Eye (tissue), 1 donor: ENCODE measurements at places on chromosomes 1 and 21.

- no peak for DNase-seq
Observed at GRCh38 chr1:178619042-178619927, 105.8 kb upstream of the RALGPS2 start.

- DNase-seq = peak; percentile 93
Observed at GRCh38 chr1:22801761-22802160, 91.1 kb downstream of the EPHB2 start.

GRCh38 chr1:7991504-7992440 lies 30.3 kb downstream of the PARK7 start:
- no peak for DNase-seq

- DNase-seq = peak; percentile 3
Observed at GRCh38 chr21:38351961-38352521, 95.2 kb downstream of the KCNJ15 start.

GRCh38 chr1:25926731-25927496 lies 20.7 kb upstream of the STMN1 start:
- DNase-seq = peak; percentile 70

DNA sequence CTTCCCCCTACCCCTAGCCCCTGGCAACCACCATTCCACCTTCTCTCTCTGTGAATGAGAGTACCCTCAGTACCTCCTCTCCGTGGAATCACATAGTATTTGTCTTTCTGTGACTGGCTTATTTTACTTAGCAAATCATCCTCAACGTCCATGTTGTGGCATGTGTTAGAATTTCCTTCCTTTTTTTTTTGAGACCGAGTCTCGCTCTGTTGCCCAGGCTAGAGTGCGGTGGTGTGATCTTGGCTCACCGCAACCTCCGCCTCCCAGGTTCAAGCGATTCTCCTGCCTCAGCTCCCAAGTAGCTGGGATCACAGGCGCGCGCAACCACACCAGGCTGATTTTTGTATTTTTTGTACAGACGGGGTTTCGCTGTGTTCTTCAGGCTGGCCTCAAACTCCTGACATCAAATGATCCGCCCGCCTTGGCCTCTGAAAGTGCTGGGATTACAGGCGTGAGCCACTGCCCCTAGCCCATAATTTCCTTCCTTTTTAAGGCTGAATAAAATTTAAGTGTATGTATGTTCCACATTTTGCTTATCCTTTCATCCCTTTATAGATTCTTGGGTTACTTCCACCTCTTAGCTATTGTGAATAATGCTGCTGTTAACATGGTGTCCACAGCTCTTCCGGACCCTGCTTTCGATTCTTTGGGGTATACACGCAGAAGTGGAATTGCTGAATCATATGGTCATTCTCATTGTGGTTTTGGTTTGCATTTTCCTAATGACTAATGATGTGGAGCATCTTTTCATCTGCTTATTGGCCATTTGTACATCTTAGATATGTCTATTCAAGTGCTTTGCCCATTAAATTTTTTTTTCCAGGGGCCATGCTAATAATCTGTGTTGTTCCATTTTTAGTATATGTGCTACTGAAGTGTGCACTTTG lies 32.3 kb downstream of the ERRFI1 start:
- no peak for DNase-seq

- no peak for DNase-seq
Observed at GRCh38 chr1:156198831-156199349, 5.0 kb downstream of the SLC25A44 start.

DNA sequence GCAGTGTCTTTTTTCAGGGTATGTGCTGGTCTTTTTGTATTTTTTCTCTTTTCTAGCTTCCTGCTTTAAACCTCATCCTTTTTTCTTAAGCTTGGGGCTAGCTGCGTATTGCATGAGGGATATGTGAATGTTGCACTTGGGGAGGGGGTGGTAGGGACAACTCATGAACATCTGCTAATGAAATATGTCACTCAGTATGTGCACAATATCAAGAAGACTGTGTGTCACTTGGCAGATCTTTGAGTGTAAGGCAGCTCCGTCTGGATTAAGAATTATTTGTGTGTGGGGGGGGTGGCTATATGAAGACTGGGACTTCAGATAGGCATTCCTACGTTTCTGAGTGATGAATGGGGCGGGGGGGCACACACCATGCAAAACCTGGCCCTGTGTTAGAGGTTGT lies 170.4 kb upstream of the CACNA1E start:
- DNase-seq = no peak

GRCh38 chr1:235060607-235061470 lies 67.8 kb downstream of the TOMM20 start:
- DNase-seq = no peak

GRCh38 chr21:24163539-24163938 lies 1443.7 kb downstream of the MRPL39 start:
- DNase-seq = peak; percentile 5

DNA sequence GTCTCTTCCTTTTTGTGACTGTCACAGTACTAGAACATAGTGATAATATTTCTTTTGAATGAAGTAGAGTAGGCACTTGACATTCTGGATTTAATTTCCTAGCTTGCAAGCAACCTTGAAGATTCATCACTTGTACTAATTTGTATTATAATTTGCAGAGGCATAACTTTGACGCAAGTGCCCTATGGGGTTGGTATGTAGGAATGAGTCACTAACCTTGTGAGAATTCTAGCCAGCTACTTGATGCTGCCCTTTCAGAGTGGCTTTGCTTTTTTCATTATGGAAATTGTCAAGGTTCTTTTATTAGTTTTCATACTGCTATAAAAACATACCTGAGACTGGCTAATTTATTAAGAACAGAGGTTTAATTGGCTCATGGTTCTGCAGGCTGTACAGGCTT lies 13.7 kb upstream of the DPH5 start:
- no peak for DNase-seq

GRCh38 chr1:33388805-33389771 lies 41.8 kb downstream of the PHC2 start:
- peak; percentile 74 for DNase-seq

DNA sequence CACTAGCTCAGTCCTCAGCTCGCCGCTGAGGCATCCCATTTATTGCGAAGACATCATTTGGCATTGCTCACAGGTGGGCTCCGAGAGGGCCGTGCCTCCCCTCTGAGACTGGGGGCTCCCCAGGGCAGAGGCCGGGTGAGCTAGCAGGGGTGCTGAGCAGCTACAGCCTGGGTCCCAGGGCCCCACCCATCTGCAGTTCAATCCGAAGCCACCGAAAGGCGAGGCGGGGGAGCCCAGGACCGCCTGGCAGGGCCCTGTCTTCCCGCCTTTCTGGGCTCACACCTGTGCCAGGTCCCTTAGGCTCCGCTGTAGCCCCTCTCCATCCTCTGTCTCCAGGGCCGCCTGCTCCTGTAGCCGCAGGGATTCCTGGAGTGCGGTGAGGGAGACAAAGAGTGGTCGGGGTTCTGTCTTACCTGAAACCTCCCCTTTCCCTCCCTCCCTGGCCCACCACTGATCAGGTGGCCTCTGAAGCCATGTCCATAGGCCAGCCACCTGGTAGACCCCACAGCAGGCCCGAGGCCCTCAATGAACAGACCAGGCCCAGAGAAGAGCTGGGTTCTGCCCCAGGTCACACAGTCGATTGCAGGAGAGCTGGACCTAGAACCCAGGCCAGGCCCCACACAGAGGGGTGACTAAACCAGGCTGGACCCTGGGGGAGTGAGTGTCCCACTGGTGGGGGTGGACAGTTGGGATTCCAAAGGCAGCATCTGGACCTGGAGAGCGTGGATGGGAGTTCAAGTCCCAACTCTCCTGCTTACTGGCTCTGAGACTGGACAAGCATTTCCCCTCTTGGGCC lies 18.1 kb upstream of the NBPF1 start:
- DNase-seq = no peak

DNA sequence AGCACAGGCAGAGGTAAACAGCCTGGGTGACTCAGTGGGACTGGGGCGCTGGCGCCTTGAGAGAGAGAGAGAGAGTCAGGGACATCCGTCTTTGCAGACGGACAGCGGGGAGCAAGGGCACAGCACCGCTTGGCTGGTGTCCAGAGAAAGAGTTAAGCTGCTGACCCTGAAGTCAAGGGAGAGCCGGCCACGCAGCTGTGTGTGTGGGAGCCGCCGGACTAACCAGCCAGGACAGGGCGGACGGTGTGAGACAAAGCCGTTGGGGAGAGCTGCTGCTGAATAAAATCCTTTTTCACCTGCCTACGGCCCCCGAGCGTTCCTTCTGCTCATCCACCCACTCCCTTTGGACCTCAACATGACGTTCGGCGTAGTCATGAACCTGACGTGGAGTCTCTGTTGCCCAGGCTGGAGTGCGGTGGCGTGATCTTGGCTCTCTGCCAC lies 14.5 kb downstream of the CFAP74 start:
- peak; percentile 15 for DNase-seq

DNA sequence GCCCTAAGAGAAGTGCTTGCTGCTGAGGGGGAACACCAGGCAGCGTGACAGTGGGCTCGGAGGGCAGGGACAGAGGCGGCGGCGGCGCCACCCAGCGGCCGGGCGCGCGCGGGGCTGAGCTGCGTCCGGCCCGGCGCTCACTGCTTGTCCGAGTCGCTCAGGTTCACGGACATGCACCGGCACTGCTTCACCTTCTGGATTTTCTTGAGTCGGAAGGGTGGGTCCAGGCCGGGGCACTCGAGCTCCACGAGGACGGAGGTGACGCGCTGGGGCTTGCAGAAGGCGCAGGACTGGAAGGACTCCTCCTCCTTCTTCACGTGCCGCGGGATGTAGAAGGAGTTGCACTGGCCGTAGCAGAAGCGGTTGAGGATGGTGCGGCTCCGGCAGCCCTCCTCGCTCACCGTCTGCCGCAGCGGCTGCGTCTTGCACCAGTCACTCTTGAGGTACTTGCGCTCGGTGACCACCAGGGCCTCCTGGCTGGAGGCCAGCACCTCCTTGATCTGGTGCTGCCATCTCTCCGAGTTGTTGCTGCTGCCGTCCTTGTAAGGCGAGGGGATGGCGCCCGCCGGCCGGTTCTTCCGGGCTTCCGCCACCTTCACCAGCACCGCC lies 119.0 kb downstream of the GREM2 start:
- DNase-seq = peak; percentile 45

DNA sequence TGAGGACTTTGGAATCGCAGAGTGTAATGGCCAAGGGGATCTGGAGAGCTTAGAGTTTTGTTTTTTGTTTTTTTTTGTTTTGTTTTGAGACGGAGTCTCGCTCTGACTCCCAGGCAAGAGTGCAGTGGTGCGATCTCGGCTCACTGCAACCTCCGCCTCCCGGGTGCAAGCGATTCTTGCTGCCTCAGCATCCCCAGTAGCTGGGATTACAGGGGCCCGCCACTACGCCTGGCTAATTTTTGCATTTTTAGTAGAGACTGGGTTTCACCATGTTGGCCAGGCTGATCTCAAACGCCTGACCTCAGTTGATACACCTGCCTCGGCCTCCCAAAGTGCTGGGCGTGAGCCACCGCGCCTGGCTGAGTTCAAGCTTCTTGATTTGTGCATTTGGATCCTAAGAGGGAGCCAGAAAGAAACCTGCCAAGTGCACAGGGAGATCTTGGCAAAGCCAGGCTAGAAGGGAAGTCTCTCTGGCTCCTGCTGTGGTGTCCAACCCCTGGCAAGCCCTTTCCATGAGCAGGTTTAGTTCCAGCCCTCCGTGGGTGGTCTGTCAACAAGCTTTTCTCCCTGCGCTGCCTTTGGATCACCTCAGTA lies 852 bp downstream of the FAAH start:
- peak; percentile 42 for DNase-seq

- DNase-seq = no peak
Observed at GRCh38 chr1:240151136-240151735, 59.6 kb downstream of the FMN2 start.

DNA sequence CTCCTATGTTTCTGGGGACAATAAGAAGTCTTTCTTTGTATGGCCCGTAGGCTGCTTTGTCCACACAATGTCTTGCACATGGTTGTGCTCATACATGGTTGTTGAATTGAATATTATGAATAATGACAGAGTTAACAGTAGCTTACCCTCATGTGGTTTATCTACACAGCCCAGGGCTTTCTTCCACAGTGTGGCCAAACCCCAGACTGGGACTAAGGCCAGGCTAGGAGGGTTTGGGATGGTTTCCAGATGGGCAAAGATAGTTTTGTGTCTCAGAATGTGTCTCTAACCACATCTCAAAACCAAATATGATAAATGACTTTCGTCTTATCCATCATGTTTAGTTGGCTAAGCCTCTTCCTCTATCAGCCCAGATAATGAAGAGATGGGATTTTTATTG lies 65.2 kb downstream of the CACNA1E start:
- no peak for DNase-seq
